ENCODE measurements at places on chromosomes 7 and 10.
A peak's percentile ranks its signal among the peaks of the same experiment; 100 is the strongest.

GRCh38 chr7:18401757-18402156, 93.8 kb upstream of the HDAC9 start:
- DNase-seq, result no peak

- peak; percentile 53 for DNase-seq
Observed at GRCh38 chr10:91759581-91759986, 38.6 kb upstream of the TNKS2 start.

DNA sequence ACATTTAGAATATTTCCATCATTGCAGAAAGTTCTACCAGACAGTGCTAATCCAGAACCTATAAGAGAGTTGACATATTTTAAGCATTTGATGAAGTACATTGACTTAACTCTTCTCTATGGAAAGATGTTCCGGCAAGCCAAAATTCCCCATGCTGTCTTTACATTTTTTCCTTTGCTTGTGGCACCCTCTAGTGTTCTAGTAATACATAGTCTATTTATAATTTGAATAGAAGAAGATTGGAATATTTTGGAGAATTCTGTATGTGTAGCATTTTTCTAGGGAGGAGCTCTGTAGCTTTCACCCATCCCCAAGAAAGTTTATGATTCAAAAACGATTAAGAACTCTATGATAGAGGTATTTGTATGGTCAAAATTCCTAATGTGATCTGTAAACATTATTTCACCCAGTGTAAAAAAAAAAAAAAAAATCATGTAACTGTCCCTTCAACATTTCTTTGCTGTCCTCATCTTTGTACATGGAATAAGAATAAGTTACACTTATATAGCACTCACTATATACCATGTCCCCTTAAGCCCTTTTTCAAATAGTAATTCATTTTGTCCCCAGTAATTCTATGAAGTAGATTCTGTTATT, 33.2 kb downstream of the NRF1 start:
- peak; percentile 59 for DNase-seq

DNA sequence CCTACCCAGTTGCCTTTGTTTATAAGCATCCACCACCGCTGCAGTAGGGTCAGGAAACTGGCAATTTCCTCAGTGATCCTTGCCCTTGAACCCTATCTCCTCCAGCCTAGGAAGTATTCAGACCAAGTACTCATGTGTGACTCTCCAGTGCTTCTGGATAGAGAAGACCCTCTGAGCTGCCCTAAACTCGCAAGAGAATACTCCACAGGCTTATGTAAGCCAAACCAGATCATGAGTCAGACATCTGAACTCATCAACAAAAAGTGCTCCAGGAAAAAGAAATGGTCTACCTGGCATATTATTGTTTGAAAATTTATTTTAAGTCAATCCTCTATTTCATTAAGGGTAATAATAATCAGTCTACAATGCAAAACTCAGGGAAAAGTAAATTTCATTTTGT, 101.3 kb downstream of the KAT6B start:
- DNase-seq, result peak; percentile 59

- no peak for DNase-seq
Observed at GRCh38 chr10:28180654-28181053, 122.2 kb downstream of the MPP7 start.

DNA sequence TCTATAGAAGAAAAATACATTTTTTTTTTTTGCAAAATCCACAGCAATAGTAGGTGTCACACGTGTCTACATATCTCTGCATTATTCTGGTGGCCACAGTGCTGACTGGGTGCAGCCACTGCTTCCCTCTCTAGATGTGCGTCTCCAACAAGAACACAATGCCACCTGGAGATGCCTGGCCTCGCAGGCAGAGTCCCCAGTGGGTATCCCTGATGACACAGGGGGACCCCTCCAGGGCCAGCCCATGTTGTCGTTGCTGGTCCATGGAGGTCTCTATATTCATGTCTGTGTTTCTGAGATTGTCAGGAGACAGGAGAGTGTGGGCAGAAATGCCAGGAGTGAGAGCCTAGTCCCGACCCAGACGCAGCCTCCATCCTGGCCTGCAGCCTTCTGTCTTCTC, 345.9 kb upstream of the SHH start:
- no peak for DNase-seq

DNA sequence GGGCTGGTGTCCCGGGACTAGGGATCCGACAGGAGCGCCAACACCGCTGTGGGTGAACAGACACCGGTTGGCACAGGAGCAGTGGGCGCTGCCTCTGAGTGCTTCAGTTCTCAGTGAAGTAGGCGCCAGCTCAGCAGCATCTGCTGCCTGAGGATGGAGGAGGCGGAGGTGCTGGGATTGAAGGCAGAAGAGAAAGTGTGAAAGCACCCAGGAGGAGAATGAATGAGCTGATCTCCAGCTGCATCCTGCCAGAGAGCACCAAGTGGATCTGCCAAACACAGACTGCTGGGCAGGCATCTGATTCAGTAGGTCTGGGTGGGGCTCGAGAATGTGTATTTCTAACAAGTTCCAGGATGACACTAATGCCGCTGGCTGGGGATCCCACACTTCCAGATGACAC, 74.5 kb downstream of the LANCL2 start:
- no peak for DNase-seq

- DNase-seq, result peak; percentile 33
Observed at GRCh38 chr10:3136336-3136735, 36.2 kb downstream of the PITRM1 start.

GRCh38 chr7:85068799-85069198, 118.1 kb downstream of the SEMA3D start:
- DNase-seq, result peak; percentile 87

GRCh38 chr7:157077986-157078644, 60.6 kb upstream of the UBE3C start:
- DNase-seq, result peak; percentile 10

DNA sequence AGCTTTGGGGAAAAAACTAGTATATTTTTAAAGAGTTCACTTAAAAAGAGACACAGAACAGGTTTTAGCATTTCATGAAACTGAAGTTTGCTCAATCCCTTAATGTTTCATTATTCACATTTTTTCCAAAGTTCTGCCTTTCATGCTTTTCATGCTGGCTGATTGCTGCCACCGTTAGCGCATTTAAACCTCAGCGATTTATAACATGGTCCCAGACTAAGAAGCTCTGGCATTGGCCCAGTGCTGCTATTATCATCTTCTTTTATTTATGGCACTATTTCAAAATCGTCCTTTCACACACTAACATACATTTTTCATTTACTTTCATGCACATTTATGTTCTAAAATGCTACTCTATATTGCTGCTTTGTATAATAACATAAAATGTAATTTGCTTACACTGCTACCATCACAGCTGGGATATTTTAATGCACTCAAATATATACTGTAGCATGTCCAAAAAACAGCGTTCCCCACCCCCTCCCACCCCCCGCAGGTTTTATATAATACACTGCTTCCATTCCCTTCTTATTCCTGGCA, 141.9 kb downstream of the MPP7 start:
- DNase-seq, result no peak

DNA sequence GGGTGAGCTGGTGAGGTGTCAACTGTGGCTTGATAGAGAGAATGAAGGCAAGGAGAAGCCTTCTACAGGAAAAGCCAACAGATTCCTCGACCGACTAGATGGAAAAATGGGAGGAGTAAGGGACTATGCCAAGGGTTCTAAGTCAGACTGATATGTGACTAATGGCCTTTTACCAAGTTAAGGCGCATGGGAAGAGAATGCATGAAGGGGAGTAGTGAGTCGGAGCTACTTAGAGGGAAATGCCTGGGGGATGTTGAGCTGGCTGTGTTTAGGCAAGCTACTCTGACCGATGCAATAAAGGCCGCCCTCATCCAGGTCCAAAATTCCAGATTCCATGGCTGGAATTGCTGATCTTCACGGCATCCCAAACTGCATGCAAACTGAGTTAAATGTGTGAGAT, 48.2 kb downstream of the APBB1IP start:
- DNase-seq, result peak; percentile 61

- no peak for DNase-seq
Observed at GRCh38 chr10:44587488-44588318, 202.8 kb upstream of the CXCL12 start.

GRCh38 chr7:93889261-93889660, 1.3 kb downstream of the TFPI2 start:
- DNase-seq, result peak; percentile 82

- no peak for DNase-seq
Observed at GRCh38 chr7:11274074-11274473, 300.4 kb downstream of the PHF14 start.

GRCh38 chr7:38831259-38831996, 77.6 kb downstream of the VPS41 start:
- DNase-seq, result no peak

DNA sequence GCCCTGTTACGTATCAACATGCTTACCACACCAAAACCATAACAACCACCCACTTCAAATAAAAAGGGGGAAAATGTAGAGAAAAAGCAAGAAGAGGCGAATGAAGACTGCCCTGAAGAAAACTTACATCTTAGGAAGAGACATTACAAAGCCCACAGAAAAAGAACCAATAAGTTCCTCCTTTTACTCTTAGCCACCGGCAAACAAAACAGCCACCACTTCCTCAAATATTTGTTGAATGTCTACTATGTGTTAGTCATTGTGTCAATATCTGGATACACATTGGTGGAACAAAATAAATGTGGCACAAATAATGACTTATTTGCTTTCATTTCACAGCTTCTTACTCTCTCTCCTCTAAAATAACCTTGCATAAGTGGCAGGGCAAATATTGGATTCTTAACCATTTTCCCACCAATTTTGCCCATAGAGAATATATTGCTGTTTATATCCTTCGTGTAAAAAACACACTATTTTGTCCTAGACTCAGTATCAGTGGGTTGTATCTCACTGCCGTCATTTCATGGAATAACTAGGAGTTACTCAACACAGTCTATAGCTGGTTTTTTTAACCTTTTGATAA, 106.8 kb downstream of the ANK3 start:
- peak; percentile 85 for DNase-seq

DNA sequence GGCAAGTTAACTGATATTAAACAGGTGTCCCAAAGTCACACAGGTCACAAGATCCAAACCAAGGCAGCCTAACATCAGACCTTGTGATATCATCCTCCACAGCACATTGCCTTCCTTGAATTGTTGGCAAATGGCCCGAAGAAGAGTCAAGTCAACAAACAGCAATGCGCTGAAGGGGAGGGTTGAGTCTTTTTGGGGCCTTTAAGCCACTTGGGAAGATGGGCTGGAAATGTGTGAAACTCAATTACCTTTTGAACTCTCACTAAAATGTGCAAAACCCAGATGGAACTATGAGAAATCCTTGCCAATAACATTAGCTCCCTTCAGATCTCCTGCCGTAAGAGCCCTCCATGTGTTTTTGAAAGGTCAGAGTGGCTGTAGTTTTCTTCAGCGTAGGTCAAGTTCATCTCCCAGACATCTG, 47.9 kb upstream of the STK17A start:
- DNase-seq, result peak; percentile 90

GRCh38 chr7:18467011-18467410, 28.5 kb upstream of the HDAC9 start:
- DNase-seq, result no peak

DNA sequence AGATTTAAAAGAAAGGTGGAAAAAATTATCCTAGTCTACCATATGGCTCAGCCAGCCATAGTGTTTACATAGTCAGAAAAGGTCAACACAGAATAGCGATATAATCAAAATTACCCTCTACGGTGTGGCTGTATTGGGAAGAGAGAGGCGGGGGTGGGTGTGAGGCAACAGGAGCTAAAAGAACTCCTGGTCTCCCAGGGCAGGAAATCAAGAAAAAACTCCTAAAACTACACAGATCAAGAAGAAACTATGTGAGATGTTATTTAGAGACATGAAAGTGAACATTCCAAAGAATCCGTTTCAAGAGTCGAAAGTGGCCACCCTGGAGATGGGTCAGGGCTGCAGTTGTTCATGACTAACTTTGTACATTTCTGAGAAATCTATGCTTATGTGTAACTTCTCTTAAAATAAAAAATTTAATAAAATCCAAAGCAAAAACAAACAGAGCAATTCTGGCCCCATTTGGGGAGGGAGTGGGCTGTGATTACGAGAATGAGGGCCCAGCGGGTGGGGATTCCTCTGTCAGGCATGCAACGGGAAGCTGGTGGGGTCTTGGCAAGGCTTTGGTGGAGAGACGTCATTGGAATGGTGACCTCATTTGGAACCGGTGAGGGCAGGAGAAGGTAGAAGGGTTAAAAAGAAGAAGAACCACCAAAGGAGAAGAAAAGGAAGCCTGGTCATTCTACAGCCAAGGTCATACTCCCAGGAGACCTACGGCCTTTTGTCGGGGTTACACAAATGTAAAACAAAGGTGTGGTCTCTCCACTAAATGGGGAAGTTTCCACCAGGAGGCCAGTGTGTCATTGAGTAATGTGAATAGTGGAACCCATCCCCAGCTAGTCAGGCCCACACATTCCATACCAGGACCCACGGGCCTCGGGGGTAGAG, 71.2 kb upstream of the DUSP5 start:
- DNase-seq, result peak; percentile 98

GRCh38 chr7:139725077-139725476, 52.7 kb downstream of the HIPK2 start:
- peak; percentile 90 for DNase-seq

DNA sequence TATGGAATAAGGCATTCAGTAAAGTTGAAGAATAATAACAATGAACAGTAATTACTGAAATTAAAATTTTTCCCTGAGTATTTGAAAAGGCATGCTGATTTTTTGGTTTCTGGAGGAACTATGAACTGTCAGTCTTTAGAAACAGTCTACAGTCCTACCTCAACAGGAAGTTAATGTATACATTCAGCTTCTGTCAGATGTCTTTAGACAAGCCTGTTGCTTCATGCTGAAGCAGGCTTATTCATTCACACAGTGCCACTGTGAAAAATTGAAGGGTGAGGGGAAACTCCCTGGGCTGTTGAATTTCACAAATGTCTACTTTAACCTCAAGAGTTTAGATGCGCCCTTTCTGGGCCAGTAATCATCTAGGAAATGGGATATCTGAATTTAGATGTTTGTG, 3.5 kb downstream of the NRF1 start:
- DNase-seq, result peak; percentile 85

DNA sequence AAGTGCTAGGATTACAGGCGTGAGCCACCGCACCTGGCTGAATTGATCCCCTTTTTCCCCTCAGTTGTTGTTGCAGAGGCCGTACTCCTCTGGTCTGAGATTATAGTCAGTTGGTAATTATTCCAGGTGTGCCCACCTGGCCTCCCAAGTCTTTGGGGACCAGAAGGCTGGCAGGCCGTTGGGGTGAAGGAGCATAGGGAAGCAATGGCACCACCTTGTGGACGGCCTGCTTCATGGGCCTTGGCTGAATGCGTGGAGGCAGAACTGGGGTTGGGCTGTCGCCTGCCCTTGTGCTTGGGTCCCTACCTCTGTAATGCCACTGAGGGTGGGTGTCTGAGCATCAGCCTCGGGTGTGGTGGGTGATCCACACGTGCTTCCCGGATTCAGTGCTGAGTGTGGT, 125.7 kb downstream of the RGS10 start:
- DNase-seq, result peak; percentile 52

GRCh38 chr10:38174336-38174735, 80.2 kb downstream of the ZNF37A start:
- DNase-seq, result no peak

DNA sequence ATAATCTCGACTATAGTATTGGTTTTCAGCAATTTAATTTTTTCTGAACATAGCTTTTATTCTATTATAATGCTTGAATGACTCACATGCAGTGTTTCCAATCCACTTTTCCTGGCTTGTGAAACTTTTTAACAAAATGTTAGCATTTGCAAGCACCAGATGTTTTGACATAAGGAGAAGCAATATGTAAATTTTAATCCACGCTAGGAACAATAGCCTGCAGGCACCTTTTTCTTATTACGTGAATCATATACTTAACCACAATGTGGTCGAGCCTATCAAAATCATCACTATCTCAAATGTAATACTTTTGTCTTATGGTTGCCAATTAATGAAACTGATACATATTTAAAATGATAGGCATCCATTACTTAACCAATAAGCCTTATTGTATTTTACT, 97.1 kb downstream of the TFEC start:
- DNase-seq, result no peak

- DNase-seq, result no peak
Observed at GRCh38 chr7:90320418-90320800, 695 bp downstream of the FAM237B start.
